DMS79 treated with DMSO at 0.1 percent for 48 hours (cell line): ENCODE measurements at places on chromosomes 5 and 9.

- peak; percentile 61 for DNase-seq
Measured at GRCh38 chr9:128339761-128340690, at the start of gene SLC27A4. SLC27A4 (plus strand) TSS chr9:128340527; CDS start chr9:128343133, 2,606 bp downstream.

- DNase-seq: no peak
Measured at GRCh38 chr5:176779537-176779936, 30.8 kb upstream of the UNC5A start.

DNA sequence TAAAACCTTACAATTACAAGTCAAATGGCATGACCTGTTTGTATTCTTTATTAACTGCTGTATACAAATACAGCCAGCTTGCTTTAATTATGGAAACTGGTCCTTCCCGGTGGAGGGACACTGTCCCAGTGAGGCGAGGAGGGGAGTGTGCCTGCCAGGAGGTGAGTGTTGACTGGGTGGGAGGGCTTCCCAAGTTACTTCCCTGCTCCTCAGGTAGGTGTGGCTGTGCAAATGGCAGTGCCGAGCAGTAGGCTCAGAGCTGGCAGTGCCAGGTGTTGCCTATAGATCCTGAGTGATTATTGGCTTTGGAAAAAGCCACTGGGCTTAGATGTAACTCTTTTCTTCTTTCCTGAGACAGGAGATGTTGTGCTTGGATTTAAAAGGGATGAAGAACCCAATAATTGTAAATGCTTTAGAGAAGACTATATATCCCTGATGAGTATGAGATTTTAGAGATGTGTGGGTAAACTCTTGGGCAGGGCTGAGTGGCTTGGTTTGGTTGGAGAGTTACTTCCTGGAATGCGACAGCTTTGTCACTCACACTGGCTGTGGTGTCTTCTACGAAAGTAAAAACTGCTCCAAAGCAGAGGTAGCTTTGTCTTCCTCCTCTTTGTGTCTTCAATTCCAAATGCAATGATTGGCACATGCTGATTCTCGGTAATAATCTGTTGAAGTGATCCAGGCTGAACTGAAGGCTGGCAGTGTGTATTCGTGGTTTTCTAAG is 43.7 kb downstream of the GLRX start:
- no peak for DNase-seq

DNA sequence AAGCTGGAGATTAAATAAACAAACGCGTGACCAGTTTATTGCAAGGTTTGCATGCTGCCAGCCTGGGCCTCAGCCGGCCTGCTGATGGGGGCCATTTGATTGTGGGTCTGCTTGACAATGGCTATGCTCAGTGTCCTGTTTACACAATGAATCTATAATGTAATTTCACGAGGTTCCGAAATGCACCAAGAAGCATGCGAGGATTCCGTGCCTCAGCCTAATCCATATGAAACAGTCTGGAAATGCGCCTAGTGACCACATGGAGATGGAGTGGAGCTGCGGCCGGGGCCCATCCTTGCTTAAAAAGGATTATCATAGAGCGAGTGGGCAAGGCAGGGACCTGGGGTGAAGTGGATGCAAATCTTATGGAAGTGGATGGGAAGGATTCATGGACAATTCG is 382.4 kb downstream of the CDK5RAP2 start:
- no peak for DNase-seq

GRCh38 chr5:110525762-110526161 is 200.7 kb downstream of the TMEM232 start:
- DNase-seq: no peak

GRCh38 chr5:86971034-86971571 is 296.6 kb upstream of the RASA1 start:
- no peak for DNase-seq
